Left renal pelvis (tissue), 4 donors: ENCODE measurements at places on chromosomes 13 and 19. TPM values are rescaled to one million over a fixed set of nuclear protein-coding genes. Genes with fewer than 3 reads are reported as not detected.
A peak's percentile ranks its signal among the peaks of the same experiment; 100 is the strongest.

- no peak for DNase-seq
Observed at GRCh38 chr19:8457827-8458226, 13.1 kb downstream of the HNRNPM start.

The SPIB gene
- polyA plus RNA-seq: 0.53 TPM

The PEG3 gene
- 256 TPM for polyA plus RNA-seq

DNA sequence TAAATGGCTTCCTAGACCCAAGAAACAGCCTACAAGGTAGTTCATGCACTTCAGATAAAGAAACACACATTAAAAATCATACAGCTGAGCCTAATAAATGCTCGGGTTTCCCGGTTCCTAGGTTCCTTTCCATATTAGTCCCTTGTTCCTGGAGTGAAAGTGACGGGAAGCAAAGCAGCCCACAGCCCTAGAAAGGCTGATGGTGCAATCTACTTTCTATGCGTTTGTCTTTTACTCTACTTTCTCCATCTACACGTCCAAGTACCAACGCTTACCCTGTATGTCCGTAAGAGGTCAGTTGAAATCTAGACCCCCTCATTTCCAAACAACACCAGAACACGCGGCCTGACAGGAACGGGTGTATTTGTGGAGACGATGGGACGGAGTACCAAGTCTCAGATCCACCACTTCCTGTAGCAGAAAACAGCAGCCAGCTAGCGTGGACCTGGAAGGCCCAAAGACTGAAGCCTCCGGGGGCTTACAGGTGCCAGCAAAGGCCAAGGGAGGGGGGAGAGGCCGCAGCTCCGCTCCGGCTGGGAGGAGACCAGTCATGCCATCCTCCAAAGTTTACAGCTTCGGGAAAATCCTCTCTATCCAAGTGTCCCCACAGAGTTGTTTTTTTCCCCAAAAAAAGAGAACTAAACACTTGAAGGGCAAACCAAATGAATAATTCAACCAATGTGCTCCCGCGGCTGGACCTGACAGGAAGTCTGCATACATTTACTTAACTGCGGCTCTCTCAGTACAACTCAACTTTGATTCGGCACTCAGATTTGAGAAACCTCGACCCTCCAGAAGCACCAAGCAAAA, 34.1 kb downstream of the STK24 start:
- DNase-seq: no peak

DNA sequence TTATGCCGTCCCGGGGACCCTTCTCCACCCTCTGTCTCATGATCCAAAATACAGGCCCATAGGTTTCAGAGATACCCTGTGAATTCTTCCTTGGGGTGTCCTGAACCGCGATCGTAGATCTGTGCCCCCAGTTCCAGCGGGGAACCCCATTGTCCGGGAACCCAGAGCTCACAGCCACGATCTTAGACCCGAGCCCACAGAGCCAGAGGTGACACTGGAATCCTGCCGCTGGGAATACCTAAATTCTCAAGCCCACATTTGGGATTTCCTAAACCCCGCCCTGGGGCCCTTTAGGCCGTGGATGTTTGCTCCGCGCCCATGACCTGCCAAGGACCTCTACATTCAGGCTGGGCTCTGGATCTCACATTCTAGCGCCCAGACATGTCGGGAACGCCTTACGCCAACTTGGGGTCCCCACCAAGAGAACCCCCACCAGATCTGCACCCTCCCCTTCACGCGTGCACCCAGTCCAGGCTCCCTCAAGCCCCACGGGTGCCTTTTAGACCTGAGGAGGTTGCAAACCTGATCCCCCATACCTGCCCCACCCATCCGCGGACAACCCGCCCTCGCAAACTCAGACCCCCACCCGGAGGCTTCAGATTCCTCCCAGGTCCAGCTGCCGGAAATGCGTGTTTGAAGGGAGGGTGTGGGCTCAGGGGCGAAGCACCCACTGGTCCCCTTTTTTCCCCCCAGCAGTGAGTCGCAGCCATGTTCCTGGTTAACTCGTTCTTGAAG, 605 bp downstream of the CAPNS1 start:
- DNase-seq: peak; percentile 26

- DNase-seq: no peak
Observed at GRCh38 chr19:4345342-4346019, 2.1 kb downstream of the MPND start.

DNA sequence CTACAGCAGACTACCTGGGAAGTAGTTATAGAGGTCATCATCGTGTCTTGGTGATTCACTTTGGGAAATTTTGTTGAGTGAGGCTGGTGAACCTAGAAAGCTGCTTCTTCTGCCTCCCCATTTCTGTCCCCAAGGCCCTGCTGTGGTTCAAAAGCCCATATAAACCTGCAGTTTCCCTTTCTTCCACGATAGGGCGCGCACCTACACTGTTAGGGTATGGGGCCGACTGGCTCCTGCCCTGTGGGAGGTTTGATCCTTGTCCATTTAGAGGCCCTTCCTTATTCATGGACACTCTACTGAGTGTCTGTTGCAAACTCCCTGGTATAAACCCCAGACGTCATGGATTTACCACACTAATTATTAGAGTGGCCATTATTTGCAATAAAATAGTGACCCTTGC, 191.8 kb downstream of the GGACT start:
- no peak for DNase-seq

- no peak for DNase-seq
Observed at GRCh38 chr13:25371158-25371874, 458 bp upstream of the ATP8A2 start.

GRCh38 chr13:104967836-104968630, 1567.4 kb downstream of the EFNB2 start:
- DNase-seq: no peak

GRCh38 chr19:38734426-38735256, 9.6 kb downstream of the CAPN12 start:
- DNase-seq: no peak
